Suppressor macrophage treated with lipopolysaccharide for 1 hour (primary cell): ENCODE measurements at places on chromosomes 4 and X.
A peak's percentile ranks its signal among the peaks of the same experiment; 100 is the strongest.

- DNase-seq = no peak
Observed at GRCh38 chr4:130814896-130815295, 1718.9 kb downstream of the C4orf33 start.

DNA sequence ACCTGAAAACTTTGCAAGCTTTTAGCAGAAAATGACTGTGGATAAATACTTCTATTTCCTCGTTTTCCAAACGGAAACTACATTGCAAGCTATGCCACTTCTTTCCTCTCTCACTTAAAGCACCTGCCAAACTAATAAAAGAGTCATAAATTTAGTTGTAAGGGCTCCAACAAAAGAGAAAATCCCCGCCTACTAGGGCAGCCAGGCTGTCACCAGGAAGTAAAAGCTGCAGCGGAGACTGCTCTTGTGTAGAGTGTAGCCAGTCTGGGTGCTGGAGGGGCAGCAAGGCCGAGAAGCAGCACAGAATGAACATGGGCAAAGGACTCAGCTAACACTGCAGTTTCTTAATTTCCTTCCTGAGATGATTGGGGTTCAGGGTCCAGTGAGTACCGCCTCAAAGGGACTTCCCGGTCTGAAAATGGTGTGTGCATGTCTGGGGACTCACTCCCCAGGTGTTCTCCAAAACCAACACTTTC lies 89.3 kb upstream of the MAML3 start:
- DNase-seq = peak; percentile 58

- no peak for DNase-seq
Observed at GRCh38 chrX:129945131-129945530, 37.3 kb upstream of the BCORL1 start.

DNA sequence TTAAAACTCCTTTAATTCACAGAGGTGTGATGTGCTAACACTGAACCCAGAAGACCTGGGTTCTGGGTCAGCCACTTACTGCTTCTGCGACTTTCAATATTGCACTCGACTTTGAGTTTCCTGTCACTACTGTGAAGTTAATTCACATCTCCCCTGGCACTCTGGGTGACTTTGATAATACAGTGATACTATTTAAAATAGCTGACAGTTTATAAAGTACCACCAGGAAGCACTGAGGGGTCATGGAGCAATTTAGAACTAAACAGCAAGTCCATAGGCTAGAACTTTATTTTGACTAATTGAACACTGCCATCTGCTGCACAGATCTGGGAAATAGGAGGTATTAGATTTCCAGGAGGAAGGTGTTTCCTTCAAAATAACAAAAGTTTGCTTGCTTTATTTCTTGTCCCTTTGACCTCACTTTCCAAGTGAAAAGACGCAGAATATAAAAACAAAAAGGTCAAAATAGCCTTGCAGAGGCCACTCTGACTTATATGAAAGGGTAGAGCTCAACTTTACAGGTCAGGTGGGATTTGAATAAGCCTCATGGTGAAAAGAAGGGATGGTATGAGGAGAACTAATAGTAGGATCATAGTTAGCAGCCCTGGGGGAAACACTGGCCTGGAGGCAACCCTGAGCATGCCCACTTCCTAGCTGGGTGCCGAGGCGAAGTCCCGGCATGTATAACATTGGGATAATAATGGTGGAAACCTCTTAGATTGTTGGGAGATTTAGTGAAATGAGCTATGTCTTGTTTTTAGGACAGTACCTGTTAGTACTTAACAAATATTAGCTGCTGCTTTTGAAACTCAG lies 53.4 kb downstream of the ZNF518B start:
- DNase-seq = peak; percentile 29

GRCh38 chr4:141124224-141124623 lies 9.0 kb downstream of the RNF150 start:
- no peak for DNase-seq

GRCh38 chrX:72366701-72367454 lies 61.2 kb upstream of the CITED1 start:
- no peak for DNase-seq

DNA sequence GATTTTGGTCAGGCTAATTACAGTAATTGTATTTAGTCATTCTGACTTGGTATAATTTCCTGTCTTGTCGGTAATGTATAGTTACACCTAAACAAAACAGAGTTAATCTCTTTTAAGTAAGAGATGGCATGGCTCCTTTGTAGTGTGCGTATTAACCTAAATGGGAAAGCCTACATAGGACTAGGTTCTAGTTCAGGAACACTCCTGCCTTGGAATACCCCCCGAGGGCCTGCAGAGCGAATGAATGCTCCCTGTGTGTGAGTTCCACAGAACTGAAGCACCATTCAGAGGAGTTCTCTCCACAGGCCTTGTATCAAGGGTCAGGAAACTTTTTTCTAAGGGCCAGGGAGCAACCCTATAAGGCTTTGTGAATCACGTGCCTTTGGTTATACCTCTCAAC lies 44.9 kb upstream of the STIM2 start:
- no peak for DNase-seq

DNA sequence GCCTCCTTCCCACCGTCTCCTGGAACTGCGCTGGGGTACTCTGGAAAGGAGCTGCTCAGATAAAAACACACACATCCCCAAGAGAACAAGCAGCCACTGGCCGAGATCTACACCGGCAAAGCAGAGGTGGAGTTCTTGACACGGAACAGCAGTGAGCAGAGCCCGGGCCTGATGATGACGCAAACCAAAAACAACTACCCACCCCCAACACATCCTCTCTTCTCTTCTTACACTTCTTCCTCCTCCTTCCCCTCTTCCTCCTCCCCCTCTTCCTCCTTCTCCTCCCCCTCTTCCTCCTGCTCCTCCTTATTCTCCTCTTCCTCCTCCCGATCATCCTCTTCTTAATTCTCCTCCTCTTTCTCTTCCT lies 4.6 kb downstream of the PNMA5 start:
- DNase-seq = peak; percentile 10

GRCh38 chr4:15339737-15340136 lies 88.1 kb upstream of the C1QTNF7 start:
- DNase-seq = peak; percentile 10

GRCh38 chr4:26003056-26003455 lies 89.0 kb downstream of the SMIM20 start:
- DNase-seq = no peak

GRCh38 chr4:140944572-140944971 lies 188.4 kb upstream of the TBC1D9 start:
- DNase-seq = no peak

DNA sequence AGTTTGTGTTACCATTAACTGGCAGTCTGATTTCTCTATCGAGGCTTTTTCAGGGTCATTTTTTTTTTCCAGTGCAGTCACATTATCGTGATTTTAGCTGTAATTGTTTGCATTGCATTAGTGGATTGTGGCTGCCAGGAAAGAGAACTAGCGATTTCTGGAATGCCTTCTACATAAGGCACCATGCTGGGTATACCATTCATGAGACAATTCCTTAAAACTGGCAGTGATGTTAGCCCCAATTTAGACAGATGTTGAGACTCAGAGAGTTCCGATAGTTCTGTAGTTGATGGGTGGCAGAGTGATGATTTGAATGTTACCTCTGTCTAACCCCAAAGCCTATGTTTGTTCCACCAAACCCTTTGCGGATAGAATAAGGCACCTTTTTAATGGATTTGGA lies 175.4 kb upstream of the TENM3 start:
- DNase-seq = no peak

DNA sequence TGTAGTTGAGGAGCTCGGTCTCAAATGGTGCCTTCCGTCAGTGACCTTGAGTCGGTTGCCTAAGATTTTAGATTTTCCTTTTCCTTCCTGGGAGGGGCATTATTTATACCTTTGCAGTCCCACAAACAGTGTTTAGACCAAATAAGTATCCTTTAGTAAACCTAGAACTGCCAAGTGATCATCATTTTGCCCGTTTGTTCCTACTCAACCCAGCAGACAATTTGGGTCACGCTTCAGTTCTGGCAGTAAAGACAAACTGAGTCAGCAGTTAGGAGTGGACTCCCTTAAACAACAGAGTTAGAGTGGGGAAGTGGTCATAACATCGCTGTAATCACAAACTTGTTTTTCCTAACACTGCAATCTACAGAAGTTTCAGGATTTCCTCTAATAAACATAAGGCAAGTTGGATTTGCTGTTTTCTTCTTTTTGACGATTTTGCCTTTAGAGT lies 777 bp upstream of the WDFY3 start:
- peak; percentile 42 for DNase-seq

- DNase-seq = no peak
Observed at GRCh38 chr4:498328-498904, 540 bp downstream of the ZNF721 start.

- no peak for DNase-seq
Observed at GRCh38 chr4:22434895-22435294, 81.0 kb downstream of the ADGRA3 start.

DNA sequence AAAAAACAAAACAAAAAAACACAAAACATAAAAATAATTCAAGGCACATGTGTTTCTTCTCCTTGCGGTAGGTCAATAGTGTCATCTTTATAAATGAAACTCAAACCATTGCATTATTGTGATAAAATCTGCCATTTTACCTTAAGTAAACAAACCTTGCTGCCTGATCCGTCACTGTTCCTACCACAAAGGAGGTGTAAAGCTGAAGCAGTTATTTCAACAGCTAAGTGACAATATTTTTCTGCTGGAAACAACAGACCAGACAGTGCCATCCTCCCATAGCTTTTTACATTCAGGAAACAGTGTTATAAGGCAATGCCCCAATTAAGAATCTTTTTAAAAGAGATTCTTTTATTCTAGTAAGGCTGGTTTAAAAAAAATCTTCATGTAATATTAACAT lies 242.7 kb downstream of the PPP1R2C start:
- DNase-seq = no peak

DNA sequence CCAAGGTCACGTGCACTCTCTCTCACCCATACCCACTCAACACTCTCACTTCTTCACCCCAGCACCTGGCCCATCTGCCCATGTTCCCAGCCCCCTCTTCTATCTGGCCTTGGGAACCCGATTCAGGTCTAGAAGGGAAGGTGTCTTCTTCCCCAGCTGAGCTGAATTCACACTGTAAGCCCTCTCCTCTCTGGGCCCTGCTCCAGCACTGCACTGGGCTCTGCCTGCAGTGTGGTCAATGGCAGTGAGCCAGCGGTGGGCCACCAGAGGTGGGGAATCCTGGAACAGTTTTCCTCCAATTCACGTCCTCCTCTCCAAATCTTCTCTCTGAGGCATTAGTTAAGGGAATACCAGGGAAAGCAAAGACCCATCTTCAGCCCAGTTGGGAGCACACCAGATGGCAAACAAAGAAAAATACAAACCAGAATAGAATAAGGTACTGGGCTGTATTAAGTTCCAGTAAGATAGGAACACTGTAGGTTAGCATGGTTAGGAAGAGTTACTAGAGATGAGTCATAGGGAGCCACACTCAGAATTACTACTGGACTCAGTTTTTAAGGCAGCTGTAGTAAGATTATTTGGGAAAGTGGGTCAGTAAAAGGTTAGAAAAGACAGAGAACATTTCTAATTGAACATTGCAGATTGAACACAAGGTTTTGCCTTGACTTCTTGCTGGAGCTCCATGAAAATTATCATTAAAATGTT lies 5.0 kb downstream of the AWAT2 start:
- no peak for DNase-seq

DNA sequence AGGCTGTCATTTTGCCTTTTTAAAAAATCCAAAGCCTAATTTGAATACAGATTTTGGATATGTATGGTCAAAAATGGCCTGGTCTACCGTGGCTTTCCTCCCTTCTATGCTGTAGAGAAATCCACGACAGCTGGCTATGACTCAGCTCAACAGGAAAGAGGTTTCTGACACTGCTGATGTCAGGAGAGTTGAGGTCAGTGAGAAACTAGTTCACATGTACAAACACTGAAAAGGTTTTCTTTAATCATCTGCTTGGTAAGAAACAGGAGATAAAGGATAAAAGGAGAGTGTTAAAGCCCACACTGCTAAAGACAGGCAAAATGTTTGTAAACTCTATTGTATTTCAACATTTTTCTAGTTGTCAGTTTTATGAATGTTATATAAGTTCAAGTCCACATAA lies 113.9 kb downstream of the NYX start:
- peak; percentile 83 for DNase-seq

DNA sequence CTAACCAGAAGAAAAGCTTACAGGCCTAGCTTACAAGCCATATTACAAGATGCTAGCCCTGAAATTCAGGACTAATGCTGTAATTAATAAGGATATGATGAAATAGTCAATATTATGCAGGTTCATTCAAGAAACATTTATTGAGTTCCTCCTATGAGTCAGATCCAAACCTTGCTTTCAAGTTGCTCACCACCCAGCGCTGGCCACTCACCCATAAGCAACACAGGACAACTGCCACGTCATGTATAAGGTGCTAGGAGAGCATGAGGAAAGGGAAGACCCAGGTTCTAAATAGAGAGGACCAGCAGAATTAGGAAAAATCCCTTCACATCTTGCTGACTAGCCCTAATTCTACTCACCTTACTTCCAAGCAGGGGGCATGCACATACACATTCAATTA lies 23.3 kb downstream of the MAML3 start:
- DNase-seq = peak; percentile 62

GRCh38 chr4:186068581-186069348 lies at the start of gene TLR3:
TSS of gene TLR3 (plus strand) at chr4:186069156. CDS start at chr4:186076620, 7,464 bp downstream.
- peak; percentile 71 for DNase-seq

DNA sequence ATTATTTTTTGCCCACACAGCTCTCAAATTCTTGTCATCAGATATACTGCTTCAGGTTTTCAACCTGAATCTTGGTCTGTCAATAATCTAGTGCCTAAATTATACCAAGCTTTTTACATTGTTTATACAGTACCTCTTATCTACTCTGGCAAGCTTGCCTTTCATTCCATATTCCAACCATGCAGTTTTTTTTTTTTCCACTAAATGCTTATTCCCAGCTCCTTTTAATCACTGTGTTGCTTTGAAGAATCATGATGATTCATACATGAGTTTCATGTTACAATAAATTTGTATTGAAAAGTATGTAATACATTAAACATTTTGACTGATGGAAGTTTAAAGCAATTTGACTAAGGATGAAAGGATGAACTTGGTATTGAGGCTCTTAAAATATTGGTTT lies 949.0 kb downstream of the CCSER1 start:
- no peak for DNase-seq

DNA sequence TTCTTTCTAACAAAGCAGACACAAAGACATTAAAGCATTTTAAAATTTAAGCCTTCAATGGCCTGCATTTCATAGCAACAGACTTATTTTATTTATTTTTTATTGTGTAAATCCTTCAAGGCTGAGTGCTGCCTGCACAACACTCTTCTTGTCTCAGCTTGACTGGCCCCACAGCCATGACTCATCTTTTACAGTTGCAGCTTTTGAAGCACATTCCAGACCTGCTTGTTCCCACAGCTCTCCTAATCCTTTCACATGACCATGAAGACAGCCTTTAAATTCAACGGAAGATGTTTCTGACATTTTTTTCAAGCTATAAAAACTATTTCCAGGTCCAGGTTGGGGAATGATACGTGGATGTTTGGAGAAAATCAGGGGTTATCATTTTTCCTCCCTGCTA lies 276.9 kb upstream of the TACR3 start:
- no peak for DNase-seq

GRCh38 chr4:8538076-8538702 lies 42.0 kb upstream of the GPR78 start:
- no peak for DNase-seq

DNA sequence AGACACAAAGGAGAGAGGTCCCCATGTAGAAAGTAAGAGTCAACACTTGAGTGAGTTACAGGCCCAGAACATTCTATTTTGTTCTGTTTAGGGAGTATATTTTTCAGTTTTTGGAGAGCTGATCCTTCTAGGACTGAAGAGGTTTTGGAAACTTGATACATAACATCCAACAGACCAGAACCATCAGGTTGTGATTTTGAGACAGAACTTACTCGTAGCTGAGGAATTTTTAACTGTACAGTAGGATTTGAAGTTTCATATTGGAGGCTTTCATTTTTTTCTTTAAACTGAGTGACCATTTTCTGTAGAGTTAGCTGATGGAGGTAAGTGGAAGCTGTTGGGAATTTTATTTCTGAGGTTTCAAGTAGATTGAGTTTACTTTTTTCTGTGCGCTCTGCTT lies 73.3 kb downstream of the NCAPG start:
- DNase-seq = no peak
